ENCODE measurements at places on chromosomes 12 and 14.

- no peak for DNase-seq
Observed at GRCh38 chr14:68477110-68477455, 315.8 kb downstream of the ZFP36L1 start.

GRCh38 chr14:65731933-65732506 is 319.5 kb downstream of the FUT8 start:
- DNase-seq = peak; percentile 15

GRCh38 chr14:22007363-22007762 is 333.7 kb upstream of the OR4E1 start:
- DNase-seq = no peak

DNA sequence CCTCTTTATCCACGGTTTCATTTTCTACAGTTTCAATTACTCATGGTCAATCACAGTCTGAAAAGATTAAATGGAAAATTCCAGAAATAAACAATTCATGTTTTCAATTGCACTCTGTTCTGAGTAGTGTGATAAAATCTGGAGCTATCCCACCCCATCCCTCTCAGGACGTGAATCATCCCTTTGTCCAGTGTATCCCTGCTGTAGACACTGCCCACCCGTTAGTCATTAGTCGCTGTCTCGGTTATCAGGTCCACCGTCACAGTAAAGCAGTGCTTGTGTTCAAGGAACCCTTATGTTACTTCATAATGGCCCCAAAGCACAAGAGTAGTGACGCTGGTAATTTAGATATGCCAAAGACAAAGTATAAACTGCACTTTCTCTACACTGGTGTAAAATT is 141.0 kb upstream of the LMNTD1 start:
- no peak for DNase-seq

DNA sequence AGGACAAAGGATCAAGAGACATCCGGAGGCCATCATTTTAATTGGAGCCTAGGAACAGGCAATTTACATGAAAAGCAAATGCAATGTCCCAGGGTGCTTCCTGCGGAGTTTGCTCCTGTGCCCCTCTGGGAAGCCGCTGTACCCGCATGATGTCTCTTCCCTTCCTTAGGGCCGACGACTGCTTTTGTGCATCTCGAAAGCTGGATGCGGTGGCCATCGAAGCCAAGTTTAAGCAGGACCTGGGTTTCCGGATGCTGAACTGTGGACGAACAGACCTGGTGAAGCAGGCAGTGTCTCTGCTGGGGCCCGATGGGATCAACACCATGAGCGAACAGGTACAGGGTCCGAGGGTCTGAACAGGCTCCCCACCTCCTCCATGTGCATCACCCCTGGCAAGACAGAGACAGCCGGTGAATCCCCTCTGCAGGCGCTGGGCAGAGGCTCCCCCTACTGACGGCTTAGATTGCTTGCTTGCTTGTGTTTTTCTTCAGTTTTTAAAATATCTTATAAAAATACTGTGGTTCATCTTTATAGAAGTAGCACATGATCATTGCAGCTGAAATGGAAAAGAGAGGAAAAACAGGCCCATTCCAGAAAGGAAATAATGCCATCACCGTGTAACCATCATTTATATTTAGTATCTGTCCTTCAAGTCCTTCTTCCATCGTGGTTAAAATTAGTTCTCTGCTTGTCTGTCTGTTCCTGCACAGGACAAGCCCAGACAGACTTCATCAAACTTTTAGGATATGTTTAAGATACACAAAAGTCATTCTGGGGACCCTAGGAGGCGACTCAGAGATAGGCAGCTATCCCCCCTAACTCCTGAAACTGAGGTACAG is 75.4 kb upstream of the PWP1 start:
- DNase-seq = no peak

DNA sequence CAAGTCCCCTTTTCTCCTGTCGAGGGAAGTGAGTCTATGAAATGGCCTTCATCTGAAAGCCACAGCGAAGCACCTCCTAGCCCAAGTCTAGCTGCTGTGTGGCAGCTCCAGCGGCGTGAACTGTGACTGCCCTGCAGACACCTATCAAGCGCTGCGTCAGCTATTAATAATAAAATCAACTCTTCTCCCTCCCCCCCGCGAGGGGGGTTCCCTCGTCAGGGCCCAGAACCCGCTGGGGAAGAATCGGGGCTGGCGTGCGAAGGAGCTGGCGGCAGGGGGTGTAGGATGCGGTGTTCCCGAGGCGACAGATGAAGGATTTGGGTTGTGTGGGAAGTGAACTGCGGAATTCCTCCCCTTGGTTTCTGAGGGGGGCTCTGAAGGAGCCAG is 662 bp upstream of the ATP2A2 start:
- DNase-seq = peak; percentile 37

GRCh38 chr14:80364274-80364673 is 153.0 kb upstream of the DIO2 start:
- no peak for DNase-seq

DNA sequence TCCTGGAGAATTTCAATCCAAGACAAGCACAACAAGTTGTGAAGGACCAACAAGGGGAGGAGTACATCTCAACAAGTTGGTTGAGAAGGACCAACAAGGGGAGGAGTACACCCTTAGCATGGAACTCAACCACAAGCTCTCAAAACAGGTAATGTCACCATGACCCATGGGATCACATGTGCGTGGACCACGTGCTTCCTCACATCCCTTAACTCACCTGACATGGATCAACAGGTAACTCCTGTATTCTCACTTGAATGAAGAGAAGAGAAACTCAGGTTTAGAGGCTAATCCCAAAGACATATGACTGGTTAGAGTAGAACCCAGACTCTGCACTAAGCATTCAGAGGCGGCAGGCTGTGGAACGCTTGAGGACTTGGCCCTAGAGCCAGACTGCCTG is 6.2 kb downstream of the CRACR2A start:
- DNase-seq = no peak

- DNase-seq = peak; percentile 84
Observed at GRCh38 chr14:31420319-31421111, at the start of gene HEATR5A. HEATR5A (minus strand) TSS chr14:31420550; CDS start chr14:31402975, 17,575 bp downstream.

- DNase-seq = no peak
Observed at GRCh38 chr14:103923863-103924262, 4.4 kb upstream of the TDRD9 start.

- peak; percentile 10 for DNase-seq
Observed at GRCh38 chr12:27207615-27208413, 36.3 kb upstream of the STK38L start.

DNA sequence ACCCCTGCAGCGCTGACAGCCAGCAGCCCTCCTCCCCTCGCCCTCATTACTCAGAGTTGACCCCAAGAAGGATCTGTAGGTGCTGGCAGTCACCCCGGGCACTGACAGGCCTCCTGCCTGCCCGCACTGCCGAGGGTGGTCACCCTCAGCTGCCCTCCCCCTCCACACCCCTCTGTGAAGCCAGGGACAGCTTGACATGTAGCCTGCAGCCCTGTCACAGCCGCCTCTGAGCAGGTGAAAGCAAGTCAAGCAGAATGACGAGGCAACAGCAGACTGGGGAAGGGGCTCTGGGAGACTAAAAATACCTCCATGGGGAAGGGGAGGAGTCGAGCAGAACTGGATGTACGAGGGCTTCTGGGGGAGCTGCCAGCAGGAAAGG is 178.1 kb downstream of the DPF3 start:
- no peak for DNase-seq

- no peak for DNase-seq
Observed at GRCh38 chr14:104223101-104224041, 85.0 kb downstream of the KIF26A start.

- DNase-seq = no peak
Observed at GRCh38 chr12:93288626-93289025, 89.1 kb upstream of the NUDT4 start.

- DNase-seq = no peak
Observed at GRCh38 chr12:54590978-54591591, 2.6 kb upstream of the PPP1R1A start.

- no peak for DNase-seq
Observed at GRCh38 chr14:20998674-20999366, at the start of gene SLC39A2. SLC39A2 (plus strand) TSS chr14:20999293; CDS start chr14:20999447, 154 bp downstream.

GRCh38 chr14:68137704-68138619 is 318.4 kb downstream of the RAD51B start:
- DNase-seq = no peak

- DNase-seq = peak; percentile 25
Observed at GRCh38 chr14:75279153-75279762, 630 bp downstream of the FOS start.

GRCh38 chr12:124637581-124637981 is 70.2 kb upstream of the NCOR2 start:
- DNase-seq = no peak

DNA sequence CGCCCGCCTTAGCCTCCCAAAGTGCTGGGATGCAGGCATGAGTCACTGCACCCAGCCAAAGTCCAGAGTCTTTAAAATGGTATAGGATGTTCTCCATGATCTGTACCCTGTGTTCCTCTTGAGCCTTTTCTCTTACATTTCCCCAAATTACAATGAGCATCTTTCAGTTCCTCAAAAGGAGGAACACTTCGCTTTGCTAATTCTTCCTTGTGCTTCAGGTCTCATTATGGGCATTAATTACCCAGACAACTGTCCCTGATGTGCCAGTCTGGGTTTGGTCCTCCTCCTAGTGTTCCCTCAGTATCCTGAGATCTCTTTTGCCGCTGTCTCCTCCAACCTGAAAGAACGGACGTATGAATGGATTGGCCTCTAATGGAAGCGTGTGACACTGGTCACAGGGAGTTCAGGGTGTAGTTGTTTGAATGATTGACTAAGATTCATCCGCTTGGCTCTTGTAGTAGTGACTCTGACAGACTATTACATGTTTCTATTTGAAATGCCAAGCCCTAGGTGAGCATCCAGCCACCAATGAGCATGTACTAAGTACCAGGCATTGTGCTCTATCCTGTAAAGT is 8.2 kb downstream of the PRKCH start:
- no peak for DNase-seq

GRCh38 chr12:26271889-26272492 is 76.6 kb downstream of the SSPN start:
- DNase-seq = no peak

GRCh38 chr12:112870267-112870980 is 36.3 kb upstream of the OAS1 start:
- no peak for DNase-seq

- DNase-seq = no peak
Observed at GRCh38 chr12:102498471-102498870, 18.1 kb upstream of the IGF1 start.

DNA sequence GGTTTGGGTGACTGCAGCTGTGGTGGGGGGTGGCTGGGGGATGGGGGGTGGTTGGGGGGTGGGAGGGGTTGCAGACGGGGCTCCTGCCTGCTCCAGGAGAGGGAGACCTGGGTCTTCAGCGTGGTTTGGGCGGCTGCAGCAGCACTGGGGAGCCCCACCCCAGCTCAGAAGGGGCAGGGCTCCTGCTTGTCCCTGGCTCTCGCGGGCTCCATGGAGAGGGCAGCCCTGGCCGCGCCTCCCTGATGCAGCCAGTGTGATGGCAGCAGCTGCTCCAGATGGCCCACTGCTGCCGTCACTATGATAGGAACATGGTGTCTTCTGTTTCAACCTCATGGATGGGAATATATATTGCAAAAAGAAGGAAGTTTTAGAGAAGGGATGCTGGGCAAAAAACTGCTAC is 22.9 kb downstream of the TRHDE start:
- DNase-seq = no peak

- DNase-seq = no peak
Observed at GRCh38 chr14:102927346-102927877, 4.9 kb downstream of the AMN start.

- DNase-seq = no peak
Observed at GRCh38 chr14:26255213-26255612, 342.6 kb downstream of the NOVA1 start.

- no peak for DNase-seq
Observed at GRCh38 chr14:57295239-57295638, 26.5 kb downstream of the AP5M1 start.

DNA sequence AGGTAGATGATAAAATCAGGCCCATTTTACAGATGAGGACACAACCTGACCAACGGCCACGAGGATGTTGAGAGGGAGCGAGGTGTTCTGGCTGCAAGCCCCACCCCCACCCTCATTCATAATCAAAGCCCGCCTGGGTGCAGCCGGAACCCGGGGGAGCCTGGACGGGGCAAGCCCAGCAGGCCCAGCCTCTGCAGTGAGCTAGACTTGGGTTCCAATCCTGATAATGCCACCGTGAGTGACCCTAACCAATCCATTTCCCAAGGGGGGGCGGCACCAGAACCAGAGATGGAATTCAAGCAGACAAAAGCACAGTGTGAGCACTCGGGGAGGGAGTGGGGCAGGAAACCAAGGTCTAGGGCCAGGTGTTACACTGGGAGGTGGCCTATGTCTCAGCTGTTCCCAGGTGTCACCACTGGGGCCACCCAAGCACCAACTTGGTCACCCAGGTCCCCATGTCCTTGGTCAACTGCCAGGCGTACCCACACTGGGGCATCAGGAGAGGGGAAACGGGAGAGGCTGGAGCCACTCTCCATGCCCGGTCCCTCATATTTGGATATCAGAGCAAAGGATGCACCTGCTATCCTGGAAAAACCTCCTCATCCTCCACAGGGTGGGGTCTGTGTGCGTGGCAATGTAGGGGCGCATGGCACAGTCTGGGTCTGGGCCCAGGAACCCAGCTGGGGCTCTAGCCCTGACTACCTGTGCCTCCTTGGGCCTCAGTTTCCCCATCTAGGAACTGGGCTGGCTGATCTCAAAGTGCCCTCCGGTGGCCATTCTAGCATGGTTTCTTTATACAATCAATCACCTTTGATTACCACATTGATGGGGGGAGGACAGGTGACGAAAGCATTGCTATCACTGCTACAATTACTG is 58.4 kb downstream of the FAM222A start:
- DNase-seq = no peak

DNA sequence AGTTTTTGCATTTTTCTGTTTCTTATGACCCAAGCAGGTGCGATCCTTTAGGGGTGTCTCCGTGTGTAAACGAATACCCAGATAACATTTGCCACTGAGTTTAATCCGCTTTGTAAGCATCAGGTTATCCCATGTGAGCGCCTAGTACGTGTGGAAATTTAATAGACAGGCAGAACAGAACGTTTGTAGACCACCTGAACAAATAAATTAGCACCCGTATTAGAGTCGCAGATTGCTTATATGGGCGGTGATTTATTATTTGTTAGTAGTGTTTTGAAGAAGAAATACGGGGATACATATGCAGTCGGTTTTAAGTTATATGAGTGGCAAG is 325 bp downstream of the C12orf60 start:
- DNase-seq = no peak

GRCh38 chr14:104437703-104438102 is 141.9 kb upstream of the C14orf180 start:
- no peak for DNase-seq

Data from GM12891 (cell line).